Activated CD4-positive, CD25-positive, alpha-beta regulatory T cell treated with anti-CD3 and anti-CD28 coated beads, Interleukin-2, amount 50 U/mL, for 24 hours (primary cell): ENCODE measurements at places on chromosomes 2 and 18.

DNA sequence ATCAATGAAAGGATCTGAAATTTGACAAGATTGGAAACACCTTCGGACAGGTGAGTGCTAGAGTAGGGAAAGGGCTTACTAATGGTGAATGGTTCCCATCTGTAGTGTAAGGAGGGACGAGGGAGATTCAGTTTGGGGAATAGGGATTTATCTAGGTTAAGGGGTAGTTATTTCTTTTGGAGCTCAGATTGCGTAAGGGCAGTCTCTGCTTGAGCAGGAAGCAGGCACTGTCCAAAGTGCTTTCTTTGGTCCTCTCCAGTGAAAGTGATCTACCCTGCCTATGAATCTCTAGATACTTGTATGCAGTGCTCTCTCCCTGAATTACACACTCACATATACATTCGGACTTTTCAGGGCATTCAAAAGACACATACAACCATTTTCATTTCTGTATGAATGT, 272.9 kb upstream of the FIGN start:
- no peak for ATAC-seq

GRCh38 chr2:197847651-197848401, 43.4 kb downstream of the PLCL1 start:
- ATAC-seq, result peak; percentile 95

- no peak for ATAC-seq
These were observed 108.7 kb upstream of the ATL2 start for GRCh38 chr2:38485734-38486133.

DNA sequence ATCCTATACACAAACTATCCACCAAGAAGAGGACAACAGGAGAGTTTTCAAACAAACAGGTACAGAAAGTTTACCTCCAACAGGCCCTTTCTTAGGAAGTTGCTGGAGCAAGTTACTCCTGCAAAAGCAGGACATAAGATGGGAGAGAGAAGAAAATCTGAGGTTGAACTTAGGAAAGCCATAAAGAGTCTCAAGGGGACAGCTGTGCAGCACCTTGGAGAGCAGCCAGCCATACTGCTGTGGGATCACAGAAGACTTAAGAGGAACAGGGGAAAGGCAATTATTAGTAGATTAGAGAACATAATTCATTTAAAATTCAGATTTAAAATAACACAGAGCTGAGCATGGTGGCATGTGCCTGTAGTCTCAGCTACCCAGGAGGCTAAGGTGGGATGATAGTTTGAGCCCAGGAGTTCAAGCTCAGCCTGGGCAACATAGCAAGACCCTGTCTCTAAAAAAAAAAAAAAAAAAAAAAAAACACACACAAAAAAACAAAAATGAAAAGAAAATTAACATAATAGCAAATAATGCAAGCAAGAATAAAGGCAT, 148.1 kb upstream of the SIX3 start:
- no peak for ATAC-seq

DNA sequence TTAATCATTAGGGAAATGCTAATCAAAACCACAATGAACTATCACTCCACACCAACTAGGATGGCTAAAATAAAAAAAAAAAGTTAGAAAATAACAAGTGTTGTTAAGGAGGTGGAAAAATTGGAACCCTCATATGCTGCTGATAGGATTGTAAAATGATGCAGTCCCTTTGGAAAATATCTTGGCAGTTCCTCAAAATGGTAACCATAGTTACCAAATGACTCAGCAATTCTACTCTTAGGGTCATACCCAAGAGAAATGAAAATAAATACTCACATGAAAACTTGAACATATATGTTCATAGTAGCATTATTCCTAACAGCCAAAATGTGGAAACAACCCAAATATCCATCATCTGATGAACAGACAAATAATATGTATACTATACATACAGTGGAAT, 15.7 kb upstream of the ACVR2A start:
- ATAC-seq, result no peak

- no peak for ATAC-seq
These were observed 41.4 kb upstream of the EML4 start for GRCh38 chr2:42127425-42128424.

DNA sequence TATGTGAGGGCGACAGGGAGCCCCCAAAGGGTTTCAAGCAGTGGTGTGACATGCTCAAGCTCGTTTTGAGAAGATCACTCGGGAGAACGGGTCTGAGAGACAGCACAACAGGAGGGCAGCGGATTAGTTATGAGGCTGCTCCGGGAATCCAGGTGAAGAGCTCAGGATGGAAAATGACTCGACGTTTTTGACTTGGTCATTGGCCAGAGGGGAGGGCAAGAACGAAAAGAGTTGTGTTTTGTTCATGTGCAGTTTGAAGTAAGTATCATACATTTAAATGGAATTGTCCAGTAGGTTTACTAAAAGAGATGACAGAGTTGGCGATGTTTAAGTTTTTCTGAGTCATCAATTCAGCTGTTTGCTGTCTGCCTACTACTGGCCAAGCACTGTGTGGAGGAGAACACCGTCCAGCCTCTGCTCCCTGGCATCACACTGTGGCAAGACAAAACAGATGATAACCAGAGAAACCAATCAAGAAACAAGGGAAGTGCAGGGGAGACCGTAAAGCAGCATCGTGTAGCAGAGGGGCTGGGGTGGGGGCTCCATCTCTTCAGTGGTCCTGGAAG, 25.3 kb upstream of the ANXA4 start:
- ATAC-seq, result no peak

GRCh38 chr2:45606796-45607195, 4.3 kb downstream of the SRBD1 start:
- no peak for ATAC-seq

DNA sequence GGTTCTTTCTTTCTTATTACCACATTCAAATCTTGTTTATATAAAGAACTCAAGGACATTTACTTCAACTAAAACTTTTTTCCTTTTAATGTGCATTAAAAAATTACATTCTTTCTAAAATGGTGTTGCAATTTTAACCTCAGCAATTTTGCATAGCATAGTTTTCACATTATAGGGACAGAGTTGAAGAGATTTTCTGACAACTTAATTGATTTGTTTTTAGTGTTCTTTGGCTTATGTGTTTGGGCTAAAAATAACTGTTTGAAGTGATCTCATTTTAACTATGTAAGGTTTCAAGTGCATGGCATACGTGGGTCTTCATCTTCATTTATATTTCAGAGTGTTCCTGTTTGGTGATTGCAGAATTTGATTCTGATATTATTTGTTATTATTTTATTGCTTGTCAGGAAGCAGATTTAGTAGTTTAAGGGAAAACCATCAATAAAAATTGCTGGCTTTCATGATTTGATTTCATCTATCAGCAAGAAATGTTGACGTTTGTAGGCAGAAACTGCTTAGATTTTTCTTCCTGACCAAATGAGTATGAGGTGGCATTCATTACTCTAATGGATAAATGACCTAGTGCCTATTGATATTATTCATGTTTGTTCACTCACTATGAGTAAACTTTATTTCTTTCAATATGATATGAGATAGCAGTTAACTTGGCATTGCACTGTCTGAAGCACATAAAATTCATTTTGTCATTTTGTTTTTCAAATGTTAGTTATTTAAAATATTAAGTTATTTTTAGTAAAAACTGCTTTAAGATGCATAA, 398.4 kb downstream of the NUP35 start:
- ATAC-seq, result no peak

GRCh38 chr2:69089266-69089665, 76.3 kb downstream of the ANTXR1 start:
- no peak for ATAC-seq
